Hematopoietic multipotent progenitor cell treated with erythropoietin and hydrocortisone succinate and interleukin-3 and kit ligand, for 8 days (in vitro differentiated cells): ENCODE measurements at places on chromosomes 4 and X.

- no peak for DNase-seq
Measured at GRCh38 chrX:111319451-111319850, 49.2 kb upstream of the CAPN6 start.

DNA sequence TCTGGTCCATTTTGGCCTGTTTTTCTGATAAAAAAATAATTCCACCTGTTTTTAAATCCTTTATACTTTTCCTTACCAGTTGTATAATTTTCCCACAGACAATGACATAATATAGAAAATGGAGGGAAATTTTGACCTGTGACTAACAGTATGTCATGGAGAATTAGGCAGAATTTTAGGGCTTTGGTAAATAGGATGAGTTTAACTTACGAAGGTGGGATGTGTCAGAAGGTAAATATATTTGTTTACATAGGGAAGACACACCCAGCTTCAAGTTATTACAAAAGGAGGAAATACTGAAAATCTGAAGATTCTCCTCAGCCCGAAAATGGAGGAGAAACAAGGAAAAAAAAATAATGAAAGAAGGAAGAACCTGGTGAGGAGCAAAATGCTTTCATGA, 64.6 kb upstream of the PPP3CA start:
- no peak for DNase-seq

DNA sequence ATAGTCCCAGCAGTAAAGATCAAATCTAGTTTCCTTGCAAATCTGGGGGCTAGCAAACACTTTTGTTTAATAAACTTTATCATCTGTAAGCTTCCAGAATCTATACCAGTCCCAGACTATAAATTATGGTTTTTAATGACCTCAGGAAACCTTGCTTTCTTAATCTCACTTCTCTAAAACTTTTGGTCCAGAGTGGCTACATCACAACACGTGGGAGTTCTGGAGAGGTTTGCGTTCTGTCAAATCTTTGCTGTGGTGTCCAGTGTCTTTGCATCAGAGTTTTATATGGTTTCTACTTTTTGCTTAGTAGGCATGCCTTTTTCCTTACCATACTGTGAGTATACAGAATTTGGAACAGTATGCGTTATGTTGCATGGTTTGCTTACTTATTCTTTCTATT, 193.9 kb downstream of the ANK2 start:
- DNase-seq, result no peak

DNA sequence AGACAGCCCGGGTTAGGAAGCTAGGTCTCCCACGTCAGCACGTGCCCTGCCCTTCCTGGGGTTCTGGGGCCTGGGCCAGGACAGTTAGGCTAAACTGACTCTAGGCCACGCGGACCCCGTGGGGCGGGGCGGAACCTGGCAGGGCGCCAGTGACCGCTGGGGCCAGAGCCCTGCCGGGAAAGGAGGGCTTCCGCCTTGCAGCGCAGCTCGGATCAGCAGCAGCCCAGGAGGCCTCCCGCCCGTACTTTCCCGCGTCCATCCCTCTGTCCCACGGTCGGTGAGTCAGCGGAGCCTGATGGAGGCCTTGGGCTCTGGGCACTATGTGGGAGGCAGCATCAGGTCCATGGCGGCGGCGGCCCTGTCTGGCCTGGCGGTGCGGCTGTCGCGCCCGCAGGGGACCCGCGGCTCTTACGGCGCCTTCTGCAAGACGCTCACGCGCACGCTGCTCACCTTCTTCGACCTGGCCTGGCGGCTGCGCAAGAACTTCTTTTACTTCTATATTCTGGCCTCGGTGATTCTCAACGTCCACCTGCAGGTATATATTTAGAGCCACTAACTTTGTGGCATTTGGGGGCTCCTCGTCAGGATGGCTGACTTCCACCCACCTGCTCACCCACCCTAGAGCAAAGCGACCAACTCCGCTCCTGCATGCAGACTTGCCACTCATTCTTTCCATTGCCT, at the start of gene SMIM10:
SMIM10 (plus strand) TSS at position 191 of the 681 bp plus-strand sequence; CDS start at position 296, 105 bp downstream.
- DNase-seq, result peak; percentile 84

DNA sequence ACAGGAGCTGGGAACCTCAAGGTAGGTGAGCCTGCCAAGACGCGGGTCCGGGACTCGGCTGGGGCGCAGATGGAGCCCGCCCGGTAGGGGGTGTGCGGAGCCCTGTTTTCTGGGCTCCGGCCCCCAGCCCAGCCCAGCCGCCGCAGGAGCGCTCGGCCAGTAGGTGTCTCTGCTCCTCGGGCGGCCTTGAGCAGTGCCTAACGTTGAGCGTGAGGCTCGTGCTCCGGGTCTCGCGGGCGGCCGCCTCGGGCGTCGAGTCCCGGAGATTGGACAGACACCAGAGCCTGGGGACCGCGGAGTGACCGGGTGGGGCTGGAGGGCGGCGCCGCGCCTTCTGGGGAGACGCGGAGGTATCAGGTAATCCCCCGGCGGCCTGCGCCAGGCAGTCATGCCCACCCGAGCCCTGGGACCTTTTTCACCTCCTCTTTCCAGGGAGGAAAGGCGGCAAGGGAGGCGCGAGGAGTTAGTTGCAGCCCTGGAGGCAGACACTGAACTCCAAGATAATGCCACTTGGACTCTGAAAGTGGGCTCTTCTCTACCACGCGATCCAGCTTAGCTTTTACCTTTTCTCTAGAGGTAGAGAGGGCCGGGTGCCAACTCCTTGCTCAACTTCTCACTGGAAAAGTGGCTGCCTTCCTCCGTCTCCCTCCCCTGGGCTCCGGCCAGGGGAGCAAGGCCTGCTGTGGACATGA, 14.5 kb upstream of the FGG start:
- peak; percentile 52 for DNase-seq

DNA sequence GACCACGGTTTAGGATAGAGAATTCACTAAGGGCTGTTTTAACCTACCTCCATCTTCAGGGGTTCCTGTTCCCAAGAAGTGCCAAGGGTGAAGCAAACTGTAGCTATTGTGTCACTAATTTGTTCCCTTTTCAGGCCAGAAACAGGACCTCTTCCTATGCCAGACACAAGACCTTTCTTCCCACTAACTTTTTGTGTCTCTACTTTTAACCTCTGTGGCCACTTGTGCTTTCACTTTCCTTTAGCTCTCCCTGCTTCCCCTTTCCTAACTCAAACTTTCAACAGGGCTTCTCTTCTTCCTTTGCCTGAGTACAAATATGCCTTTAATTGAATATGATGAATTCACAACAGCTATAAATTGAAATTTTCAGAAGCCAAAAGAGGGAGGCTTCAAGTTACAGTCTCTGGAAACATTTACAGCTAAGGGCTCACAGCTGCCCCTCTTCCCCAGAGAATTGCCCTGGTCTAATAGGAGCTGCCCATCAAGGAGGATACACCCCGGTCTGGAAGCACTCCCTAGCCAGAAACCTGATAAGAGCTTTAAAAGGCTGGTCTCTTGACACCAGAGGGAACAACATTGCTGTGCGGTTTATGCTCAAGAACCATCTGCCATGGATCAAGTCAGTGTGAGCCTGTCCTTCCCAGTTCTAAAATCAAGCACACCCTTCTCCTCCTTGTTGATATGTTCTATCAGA, 61.7 kb upstream of the PLS3 start:
- DNase-seq, result no peak

- DNase-seq, result no peak
Measured at GRCh38 chr4:88630756-88631155, 38.5 kb downstream of the HERC3 start.

- no peak for DNase-seq
Measured at GRCh38 chrX:101452056-101452455, 33.2 kb upstream of the ARMCX4 start.

DNA sequence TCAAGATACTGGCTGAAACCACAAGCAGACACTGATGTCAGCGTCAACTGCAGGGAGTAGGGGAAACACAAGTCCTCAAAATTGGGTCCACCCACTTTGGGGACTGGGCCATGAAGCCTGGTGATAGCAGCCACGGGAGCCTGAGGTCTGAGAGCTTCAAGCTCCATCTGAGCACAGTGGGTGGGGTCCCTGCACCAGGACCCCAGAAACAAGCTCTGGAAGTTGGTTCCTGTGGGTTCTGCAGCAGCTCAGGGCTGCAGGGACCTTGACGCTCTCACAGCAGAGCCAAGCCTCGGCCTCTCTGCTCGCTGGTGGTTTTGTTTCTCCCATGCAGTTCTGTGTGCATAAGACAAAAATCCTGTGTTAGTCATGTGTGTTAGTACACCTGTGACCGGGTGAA, 54.5 kb downstream of the CPLX1 start:
- no peak for DNase-seq

- DNase-seq, result no peak
Measured at GRCh38 chr4:101331017-101331416, 16.3 kb downstream of the PPP3CA start.

DNA sequence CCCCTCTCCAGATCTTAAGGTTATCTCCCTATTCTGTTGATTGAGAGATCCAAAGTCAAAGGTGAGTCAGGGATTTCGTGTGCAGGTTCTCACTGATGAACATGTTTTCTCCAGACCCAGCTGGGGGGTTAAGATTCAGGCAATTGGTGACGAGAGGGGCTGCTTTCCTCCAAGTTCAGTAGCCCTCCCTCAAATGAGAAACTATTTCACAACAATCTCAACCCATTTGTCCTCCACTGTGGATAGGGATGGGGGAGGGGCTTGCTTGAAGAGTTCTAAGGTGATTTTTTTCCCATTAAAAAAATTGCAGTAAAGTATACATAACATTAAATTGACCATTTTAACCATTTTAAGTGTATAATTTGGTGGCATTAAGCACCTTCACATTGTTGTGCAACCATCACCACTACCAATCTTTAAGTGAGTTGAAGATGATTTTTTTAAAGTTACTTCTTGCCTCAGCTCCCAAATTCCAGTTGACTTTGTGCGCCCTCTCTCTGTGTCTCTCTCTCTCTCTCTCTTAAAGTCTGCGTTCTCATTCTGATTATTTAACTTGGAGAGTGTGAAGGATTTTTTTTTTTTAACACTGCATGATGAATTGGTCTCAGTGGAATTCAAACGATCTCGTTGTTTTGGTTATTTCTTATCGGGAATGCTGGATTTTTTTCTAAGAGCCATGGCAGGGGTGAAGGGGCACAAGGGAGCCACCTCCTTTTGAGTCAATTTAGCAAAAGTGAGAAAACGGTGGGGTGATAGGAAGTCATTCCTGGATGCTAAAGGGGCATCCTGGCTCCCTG, 175.9 kb downstream of the SHROOM3 start:
- no peak for DNase-seq

DNA sequence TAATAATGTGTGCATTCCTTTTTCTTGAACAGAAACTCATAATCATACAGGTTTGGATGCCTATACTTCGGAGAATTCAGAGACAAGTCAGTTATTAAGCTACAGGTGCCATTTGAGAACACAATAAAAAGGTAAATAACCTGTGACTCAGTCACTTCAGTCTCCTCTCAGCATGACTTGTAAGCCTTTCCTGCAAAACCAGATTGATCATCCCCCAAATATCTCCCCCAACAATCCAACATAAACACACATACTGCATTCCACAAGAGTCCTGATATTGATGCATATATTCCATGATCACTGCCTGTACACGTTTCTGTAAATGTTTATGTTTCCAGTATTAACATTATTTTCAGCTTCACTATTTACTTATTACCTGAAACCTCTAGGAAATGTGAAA, 110.8 kb downstream of the PWWP3B start:
- DNase-seq, result no peak

- peak; percentile 1 for DNase-seq
Measured at GRCh38 chrX:119181491-119181890, 53.9 kb upstream of the KIAA1210 start.

DNA sequence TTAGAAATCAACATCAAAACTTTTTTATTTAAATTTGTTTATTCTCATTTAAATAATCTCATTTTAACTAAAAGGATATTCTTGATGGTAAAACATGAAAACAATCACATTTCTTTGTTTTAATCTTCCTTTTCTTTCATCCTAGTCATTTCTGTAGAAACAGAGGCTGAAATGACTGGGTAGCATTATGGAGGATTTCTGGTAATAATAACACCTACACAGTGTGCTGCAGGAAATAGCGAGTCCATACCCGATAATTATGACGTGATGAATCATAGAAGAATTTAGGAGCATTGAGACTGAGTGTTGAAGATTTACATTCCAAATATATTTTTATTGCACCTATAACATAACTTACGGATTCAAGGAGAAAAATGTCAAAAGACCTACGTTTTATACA, 31.4 kb upstream of the BBS12 start:
- no peak for DNase-seq

DNA sequence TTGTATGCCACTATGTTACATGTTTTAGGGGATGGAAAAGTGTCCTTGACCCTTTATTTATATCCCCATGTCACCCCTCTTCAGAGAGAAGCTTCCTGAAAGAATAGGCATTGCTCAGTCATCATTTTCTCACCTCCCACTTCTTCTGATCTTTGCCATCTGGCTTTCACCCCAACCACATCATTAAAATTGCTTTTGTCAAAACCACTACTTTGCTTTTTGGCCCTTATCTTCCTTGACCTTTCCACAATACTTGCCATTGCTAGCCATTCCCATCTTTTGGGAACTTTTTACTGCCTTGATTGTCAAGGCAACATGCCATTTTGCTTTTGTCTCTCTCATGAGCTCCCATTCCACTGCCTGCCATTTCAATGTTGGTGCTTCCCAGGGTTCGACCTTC, 14.9 kb upstream of the FAM9B start:
- no peak for DNase-seq

DNA sequence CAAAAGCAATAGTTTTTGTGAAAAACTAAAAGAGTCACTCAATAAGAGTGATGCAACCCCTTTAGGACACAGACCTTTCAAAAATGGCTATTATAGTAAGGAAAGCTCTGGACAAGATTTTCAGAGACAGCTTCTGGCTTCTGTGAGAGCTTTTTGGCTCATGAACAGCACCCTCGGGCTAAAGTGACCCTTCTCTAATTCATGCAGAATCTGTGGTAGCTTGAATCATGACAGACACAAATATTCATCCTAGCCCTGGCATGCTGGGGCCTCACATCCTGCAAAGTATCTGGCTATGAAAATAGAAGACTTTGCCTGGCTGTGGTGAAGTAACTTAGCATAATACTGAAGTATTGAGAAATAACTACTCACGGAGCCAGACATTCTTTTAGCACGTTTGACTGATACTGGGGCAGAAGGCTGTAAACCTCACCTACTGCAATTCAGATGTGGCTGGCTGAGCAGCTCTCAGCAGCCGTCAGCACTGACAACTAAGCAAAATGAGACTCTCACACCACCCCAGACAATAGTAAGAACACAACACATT, 327.3 kb downstream of the MAPK10 start:
- DNase-seq, result no peak

DNA sequence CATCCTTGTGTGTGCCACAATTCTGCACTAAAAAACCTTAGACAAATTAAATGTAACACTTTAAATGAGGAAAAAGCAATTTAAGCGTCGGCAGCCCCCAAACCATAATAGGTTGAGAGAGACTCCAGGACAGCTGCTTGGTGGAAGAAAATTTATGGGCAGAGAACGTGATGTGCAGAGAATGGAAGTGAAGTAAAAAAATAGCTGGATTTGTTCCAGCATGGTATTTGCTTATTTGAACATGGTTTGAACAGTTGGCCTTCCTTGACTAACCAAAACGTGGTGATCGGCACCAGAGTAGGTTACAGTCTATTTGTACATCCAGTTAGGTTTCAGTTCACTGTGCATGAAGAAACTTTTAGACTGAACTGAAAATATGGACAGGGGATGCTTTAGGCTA, 343.0 kb upstream of the CPEB2 start:
- DNase-seq, result no peak
